ENCODE measurements at places on chromosomes 5 and 9.

GRCh38 chr5:146540414-146540813 lies 24.4 kb upstream of the GPR151 start:
- no peak for DNase-seq

- DNase-seq: no peak
These were observed 91.9 kb upstream of the STC2 start for GRCh38 chr5:173420108-173420507.

DNA sequence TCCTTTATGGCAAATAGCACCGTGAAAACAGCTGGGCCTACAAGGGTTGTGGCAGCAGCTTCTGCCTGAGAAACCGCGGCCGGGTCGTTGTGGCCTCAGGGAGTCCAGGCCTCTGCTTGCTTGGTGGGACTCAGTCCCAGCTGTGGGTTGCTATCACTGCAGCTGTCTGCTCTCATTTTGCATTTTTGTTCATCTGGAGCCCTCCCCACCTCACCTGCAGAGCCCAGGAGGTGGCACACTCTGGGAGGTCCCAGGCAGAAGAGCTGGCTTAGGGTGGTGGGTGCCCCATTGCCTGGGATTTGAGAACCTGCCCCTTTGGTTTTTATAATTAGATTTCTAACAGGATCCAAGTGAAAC lies 138.4 kb downstream of the GADD45G start:
- DNase-seq: no peak

DNA sequence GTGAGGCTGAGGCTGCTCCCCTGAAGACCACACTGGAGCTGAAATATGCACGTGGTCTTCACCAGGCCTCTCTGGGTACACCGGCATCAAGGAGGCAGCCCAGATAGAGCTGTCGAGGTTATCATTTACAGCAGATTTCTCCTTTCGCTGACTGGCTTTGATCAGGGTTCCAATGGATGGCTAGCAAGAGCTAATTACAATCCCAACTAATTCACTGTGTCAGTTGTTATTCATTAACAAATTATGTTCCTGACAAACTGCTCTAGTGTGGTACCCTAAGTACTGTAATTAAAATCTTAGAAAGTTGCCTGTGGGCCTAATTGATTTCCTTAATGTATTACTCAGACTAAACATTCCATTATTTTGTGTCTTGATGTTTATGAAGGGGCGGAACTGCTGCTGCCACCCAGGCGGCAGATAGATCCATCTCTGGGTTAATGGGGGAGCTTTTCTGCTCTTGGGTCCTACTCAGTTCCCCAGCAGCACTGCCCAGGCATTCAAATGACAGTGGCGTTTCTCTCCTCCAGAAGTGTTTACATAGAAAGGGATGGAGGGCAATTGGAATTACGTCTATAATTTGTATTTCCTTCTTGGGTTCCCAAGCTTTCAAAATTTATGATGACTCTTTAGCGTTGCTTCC lies 71.7 kb upstream of the RAD23B start:
- no peak for DNase-seq

- no peak for DNase-seq
These were observed 143.7 kb upstream of the WWC1 start for GRCh38 chr5:168147568-168148360.

DNA sequence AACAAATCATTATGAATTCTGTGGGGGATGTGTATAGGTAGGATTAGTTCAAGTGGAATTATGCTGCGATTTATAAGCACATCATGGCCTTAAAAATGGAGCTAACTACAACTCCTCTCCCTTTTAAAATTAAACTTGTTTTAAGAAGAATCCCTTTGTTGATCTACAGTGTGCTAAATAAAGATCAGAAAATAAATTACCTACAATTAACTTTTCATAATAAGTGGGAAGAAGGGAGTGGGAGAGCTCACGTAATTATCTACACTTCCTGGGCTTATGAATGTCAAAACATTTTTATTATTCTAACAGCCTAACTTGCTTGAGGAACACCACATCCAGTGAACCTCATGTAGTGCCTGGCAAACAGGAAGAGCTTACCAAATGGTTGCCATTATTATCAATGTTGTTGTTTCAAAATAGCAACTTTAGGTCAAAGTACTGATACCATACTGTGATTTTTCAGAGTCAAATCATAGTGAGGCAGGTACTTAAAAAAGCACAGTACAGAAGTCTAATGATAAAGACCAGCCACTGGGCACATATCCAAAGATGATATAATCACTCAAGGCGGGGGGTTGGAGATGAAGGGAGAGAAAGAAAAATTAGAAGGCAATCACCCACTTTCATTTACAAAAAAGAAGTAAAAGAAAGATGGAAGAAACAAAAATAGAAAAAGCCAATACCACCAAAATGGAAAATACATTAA lies 174.0 kb downstream of the RAPGEF6 start:
- no peak for DNase-seq

DNA sequence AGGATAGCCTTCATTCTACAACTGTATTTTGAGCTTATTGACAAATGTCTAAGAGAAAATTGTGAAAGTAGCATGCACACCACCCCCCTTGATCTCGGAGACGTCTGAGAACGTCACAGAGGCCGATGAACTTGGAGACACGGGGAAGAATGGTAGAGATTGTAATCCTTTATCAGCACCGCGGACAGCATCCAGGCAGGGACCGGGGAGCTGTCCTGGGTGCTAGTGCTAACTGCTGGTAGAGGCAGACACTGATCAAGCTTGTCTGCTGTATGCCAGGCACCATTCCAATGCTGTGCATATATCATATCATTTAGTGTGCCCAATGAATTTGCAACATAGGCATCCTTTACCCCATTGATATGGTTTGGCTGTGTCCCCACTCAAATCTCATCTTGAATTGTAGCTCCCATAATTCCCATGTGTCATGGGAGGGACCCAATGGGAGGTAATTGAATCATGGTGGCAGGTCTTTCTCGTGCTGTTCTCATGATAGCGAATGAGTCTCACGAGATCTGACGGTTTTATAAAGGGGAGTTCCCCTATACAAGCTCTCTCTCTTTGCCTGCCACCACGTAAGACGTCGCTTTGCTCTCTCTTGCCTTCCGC lies 98.8 kb downstream of the LHX2 start:
- no peak for DNase-seq

DNA sequence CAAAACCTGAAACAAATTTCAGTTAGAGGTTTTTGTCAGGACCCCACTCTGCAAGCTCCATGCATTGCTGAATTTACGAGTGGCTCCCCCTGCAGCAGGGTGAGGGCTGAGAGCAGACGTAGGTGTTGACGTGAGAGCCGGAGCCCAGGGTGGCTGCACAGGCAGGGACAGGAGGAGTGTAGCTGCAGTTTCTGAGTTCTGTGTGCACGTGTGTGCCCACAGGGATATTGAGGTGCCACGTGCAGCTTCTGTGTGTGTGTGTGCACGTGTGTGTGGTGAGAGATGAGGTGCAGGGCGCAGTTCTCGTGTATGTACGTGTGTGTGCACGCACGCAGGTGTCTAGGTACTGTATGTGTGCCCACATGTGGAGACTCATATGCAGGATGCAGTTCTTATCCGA lies 14.6 kb downstream of the PLEKHG4B start:
- no peak for DNase-seq

DNA sequence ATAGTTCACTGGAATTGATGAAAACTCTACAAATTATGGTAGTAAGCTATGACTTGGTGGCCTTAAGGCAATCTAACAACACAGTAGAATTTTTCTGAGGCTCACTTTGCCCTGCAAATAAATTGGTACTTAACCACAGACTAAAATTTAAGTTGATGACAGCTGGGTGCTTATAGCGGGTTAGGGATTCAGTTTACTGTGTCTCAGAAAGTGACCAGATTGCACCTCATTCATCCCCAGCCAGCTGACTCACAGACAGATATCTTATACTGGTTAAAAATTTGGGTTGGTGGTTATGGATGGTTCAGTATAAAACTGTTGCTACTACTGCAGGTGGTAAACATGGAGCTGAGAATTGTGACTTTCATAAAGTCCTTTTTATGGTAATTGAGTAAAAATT lies 2.8 kb downstream of the CKS2 start:
- DNase-seq: no peak

GRCh38 chr5:148956477-148957385 lies 106.1 kb downstream of the SH3TC2 start:
- no peak for DNase-seq

DNA sequence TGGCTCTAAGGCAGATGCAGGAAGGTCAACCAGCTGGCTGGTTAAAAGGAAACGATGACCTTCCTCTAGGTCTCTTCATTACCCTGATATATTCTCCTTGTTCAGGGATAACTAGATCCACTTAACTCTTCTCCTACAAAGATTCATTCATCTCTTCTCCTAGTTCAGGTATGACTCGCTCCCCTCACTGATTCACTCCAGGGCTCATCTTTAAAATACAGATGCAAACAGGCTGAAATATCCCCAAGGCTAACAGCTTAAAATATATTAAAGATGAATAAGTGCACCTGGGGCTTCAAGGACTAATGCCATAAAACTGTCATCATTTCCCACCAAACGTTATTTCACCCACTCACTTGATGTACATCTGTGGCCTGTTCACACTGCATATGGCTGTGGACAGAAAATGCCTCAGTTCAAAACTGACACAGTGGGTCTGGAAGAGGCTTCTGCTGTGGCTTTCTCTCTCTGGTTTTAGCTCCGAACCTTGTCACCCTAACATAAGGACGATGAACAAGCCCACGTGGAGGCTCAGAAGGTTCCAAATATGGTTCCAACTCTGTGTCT lies 366.9 kb downstream of the DEPDC1B start:
- DNase-seq: no peak

- no peak for DNase-seq
These were observed 212.7 kb upstream of the SMC2 start for GRCh38 chr9:103881419-103881818.

DNA sequence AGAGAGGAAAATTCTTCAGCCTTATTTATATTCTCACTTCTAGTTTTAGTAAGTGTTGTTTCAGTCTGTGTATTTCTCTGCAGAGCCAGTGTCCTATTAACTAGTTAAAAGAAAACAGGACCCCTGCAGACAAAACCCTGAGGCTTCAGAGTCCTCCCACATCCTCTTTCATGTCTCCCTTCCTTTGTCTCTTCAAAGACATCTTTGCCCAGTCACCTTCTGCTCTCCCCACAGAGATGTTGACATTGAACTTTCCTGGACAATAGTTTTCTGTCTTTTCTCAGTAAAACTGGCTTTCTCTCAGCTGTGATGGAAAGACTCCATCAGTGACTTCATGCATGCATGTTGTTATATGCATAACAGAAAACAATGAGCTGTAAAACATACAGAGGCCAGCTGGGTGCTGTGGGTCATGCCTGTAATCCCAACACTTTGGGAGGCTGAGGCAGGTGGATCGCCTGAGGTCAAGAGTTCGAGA lies 20.2 kb downstream of the GRAMD2B start:
- no peak for DNase-seq

- DNase-seq: no peak
These were observed 49.4 kb upstream of the ERBIN start for GRCh38 chr5:65876970-65877369.

- DNase-seq: no peak
These were observed 11.0 kb upstream of the TRAF1 start for GRCh38 chr9:120937596-120937995.

DNA sequence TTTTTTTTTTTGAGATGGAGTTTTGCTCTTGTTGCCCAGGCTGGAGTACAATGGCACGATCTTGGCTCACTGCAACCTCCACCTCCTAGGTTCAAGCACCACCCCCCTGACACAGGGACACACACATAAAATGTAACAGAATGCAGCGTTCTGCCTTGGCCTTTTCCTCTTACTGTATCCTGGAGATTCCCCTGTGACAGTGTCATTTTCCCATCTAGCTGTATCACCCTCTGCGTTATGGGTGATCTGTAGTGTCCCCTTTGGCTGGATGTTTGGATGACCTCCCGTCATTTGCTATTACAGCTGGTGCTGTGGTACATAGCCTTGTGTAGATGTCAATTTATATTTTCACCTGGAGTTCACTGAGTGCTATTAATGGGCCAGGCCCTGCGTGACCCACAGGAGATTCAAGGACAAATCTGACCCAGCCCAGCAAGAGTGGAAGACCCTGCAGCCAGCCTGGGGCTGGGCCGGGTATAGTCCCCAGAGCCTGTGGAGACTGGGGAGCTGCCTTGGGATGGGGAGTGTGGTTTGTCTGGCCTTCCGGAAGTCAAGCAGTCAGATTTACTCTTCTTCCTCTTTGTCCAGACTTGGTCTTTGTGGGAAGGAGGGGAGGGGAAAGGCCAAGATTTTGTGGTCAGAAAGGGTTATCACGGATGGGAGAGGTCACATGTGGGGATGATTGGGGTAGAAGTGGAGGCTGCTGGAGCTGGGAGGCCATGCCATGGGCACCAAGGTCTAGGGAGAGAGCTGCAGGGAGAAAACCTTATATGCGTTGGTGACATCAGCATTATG lies 43.6 kb downstream of the ERGIC1 start:
- DNase-seq: no peak

Data from stimulated activated CD8-positive, alpha-beta memory T cell treated with anti-CD3 and anti-CD28 coated beads, Interleukin-15, amount 100 ng/mL, for 1 hour (primary cell).